ENCODE measurements at places on chromosomes 16 and 17.

DNA sequence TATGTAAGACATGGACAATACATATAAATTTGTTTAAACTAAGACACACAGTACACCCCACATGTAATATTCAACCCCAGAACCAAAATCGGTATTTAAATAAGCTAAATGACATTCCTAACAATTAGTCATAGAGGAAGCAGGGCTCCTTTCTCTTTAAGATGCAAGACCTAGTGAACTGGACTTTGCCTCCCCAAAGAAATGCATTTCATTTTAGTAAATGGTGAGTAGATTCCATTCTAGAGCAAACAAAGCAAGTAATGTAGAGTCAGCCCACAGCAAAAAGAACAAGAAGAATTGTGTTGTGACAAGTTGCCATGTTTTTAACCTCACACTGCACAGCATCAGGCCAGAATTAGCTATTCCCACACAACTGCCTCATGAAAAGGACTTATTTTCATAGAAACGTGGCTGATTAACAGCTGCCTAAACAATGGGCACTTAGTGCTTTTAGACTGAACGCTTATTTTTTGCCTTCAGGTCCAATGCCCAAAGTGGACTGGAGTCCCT is 14.4 kb downstream of the DNAJC7 start:
- DNase-seq = peak; percentile 85

- no peak for DNase-seq
Observed at GRCh38 chr16:11194913-11195312, 61.1 kb downstream of the SOCS1 start.

DNA sequence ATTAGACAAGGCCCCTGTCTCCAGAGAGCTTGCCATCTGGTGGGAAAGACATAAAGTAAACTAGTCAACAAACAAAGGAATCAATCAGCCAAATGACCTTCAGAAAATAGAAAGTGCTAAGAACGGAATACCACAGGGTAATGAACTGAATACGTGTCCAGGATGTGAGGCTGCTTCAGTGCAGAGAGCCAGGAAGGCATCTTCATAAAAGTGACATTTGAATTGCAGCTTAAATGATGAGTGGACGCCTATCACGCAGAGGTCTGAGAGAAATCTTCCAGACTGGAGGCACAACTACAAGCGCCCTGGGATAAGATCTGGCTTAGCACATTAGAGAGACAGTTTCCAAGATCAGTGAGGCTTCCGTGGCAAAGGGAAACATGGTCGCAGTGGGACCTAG is 574.1 kb upstream of the CDH8 start:
- DNase-seq = no peak

- no peak for DNase-seq
Observed at GRCh38 chr17:48735062-48735351, 6.5 kb upstream of the HOXB13 start.

GRCh38 chr17:9676820-9677310 is 31.5 kb downstream of the USP43 start:
- DNase-seq = no peak

DNA sequence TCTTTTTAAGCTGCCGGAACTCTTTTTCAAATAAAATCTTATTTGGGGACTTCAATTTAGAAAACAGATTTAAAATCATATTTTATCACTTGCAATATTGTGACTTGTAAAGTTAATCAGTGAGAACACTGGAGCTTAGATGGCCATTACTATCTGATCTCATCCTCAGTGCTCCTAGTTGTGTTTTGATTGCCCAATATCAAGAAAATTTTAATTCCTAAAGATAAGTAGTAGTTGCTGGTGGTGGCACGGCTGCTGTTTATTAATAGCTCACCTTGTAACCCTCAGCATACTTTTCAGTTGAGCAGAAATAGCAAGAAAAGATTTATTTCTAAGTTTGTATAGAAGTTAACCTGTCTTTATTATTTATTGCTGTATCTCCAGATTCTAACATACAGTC is 124.0 kb downstream of the NLK start:
- no peak for DNase-seq

- peak; percentile 85 for DNase-seq
Observed at GRCh38 chr17:77882481-77883212, 75.9 kb upstream of the TNRC6C start.

DNA sequence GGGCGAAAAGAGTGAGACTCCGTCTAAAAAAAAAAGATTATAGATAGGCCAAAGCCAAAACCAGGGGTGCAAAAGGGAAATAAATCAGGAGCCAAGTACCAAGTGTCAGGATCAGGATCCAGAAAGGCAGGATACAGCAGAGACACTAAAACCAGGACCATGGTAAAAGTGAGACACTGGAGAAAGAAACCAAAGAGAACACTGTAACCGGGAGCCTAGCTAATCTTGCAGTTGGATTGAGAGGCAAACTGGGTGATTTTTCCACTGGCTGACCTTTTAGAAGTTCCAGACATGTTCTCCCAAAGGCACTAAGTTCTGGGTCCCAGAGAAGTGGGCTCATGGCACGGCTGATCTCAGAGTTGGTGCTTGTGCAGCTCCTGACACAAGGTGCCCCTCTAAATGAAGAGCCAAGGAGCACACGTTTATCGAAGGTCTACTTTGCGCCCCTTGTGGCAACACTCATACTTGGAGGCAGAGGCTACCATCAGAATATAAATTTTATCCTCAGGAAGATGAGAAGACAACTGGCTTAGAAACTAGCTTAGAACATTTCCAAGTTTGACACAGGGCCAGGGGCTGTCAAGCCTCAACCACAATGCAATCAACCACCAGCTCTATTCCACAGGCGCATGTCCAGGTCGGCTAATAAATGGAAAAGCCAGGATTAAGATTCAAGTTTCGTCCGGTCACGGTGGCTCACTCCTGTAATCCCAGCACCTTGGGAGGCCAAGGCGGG is 27.5 kb upstream of the HELZ start:
- no peak for DNase-seq

GRCh38 chr17:80101946-80102663 is 724 bp downstream of the GAA start:
- peak; percentile 16 for DNase-seq

GRCh38 chr17:75048249-75048878 is 1.3 kb downstream of the KCTD2 start:
- peak; percentile 50 for DNase-seq

GRCh38 chr16:57284952-57285363 is 486 bp upstream of the PLLP start:
- DNase-seq = no peak

DNA sequence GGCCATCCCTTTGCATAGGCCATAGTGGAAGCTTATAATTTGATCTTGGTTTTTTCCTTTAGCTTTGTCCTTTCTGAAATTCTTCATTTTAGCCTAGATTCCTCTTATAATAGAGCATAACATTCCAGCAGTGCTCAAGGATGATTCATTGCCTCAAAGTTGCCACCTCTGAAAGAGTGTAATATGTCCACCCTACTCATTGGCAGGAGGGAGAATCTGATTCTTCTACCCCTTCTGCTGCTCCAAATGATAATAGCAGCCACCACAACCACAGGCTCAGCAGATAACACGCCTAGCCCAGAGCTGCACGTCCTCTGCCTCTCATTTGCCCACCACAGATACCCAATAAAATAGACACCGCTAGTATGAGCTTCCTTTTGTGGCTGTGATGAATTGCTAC is 337.4 kb upstream of the HSBP1 start:
- DNase-seq = no peak

- DNase-seq = no peak
Observed at GRCh38 chr17:16942141-16943031, 29.5 kb downstream of the TNFRSF13B start.

GRCh38 chr17:41415411-41415810 is 9.0 kb downstream of the KRT37 start:
- DNase-seq = no peak

DNA sequence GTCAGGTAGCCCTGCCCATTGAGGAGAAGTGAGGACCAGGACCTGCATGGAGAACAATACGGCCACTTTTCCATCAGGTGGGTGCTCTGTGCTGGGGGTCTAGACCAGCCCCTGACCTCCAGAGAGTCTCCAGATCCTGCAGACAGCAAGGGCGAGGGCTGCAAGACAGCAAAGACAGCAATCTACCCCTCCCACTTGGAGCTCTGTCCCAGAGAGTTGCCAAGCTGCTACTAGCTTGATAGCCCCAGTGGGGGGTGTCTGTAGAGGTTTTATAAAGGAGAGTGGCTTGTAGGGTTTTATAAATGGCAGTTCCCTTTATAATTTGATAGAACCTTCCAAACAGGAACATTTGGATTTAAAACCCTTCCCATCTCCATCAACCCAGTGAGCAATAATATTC is 16.7 kb upstream of the SLFN11 start:
- no peak for DNase-seq

DNA sequence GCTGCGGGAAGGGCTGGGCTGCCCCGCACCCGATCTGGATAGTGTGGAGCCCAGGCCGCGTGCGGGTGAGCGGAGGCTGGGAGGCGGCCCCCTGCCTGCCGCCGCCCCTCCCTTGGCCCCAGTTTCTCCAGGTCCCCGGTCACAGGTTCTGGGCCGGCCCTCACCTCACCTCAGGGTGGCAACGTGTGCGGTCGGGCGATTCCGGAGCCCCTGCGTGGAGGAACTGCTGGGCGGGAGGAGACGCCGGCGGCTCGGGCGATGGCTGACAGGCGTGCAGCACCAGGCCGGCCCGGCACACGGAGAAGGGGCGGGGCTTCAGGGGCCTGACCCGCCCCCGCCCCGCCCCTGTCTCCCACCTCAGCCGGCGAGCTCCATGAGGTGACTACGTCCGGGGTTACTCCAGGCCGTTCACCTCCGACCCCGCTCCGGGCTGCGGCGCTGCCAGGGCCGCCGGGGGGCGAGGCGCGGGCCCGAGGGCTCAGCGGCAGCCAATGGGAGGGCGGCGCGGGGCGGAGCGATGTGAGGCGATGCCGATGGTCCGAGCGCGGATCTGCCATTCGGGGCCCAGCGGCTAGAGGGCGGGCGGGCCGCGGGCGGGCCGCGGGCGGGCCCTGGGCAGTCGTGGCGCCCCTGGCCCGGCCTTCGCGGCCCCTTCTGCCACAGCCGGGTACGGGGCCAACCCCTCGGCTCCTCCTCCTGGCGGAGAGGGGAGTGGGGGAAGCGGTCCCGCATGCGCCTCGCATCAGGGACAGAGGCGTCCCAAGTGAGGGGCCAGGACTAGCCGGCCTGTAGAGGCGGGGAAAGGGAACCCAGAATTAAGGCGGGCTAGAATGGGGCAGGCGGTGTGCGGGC is 16.7 kb upstream of the C17orf78 start:
- DNase-seq = peak; percentile 95

DNA sequence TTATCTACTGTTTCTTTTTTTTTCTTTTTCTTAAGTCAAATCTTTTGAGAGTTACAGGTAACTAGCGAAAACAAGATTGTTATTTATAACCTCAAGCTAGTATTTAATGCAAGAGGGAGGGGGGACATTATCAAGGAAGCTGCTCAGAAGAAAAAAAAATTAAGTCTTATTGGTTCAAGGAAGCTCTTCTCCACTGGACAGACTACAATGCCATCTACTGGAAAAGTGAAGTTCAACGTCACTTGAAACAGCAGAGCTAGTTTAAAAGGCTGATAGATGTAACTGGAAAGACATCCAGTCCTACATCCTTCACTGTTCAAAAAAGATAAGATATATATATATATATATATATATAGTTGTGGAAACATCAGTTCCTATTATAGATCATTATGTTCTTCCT is 418.0 kb upstream of the PSMD7 start:
- peak; percentile 72 for DNase-seq

DNA sequence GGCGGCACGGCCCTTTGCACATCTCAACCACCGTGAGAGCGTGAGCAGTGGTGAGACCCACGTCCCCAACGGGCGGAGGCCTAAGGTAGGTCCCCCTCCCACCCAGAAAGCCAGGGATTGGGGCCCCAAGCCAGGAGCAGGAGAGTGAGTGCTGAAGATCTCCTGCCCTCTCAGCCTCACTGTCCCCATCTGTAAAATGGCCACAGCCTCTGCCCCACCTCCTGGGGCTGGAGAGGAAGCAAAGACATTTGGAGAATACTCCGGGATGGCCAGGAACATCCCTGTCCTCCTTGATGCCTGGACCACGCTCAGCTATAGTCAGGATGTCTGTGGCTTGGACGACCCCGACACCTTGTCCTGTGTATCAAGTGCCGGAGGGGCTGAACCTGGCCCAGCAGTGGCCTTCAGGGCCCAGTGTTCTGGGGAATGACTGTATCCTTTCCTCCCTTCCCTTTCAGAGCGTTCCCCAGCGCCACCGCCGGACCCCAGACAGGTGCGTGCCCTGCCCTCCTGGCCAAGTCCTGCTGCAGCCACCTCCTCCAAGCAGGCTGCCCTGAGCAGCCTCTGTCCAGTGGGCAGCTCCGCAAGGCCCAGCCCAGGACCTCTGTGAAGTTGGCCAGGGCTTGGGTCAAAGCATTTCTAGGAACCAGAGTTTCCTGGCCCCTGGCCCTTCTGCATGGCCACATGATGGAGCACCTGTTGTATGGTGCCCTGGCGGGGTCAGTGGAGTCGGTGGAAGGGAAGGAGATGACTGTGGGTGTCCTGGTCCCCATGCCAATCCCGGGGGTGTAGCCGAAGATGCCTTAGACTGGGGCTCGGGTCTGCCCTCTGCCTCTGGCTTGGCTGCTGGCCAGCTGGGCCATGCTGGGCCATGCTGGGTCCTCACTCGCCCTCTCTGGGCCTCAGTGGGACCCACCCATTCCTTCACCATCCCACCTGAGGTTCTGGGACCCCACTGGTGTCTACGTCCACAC is 38.4 kb downstream of the ADCY7 start:
- no peak for DNase-seq

GRCh38 chr16:4882633-4883285 is 35.5 kb downstream of the UBN1 start:
- DNase-seq = no peak

DNA sequence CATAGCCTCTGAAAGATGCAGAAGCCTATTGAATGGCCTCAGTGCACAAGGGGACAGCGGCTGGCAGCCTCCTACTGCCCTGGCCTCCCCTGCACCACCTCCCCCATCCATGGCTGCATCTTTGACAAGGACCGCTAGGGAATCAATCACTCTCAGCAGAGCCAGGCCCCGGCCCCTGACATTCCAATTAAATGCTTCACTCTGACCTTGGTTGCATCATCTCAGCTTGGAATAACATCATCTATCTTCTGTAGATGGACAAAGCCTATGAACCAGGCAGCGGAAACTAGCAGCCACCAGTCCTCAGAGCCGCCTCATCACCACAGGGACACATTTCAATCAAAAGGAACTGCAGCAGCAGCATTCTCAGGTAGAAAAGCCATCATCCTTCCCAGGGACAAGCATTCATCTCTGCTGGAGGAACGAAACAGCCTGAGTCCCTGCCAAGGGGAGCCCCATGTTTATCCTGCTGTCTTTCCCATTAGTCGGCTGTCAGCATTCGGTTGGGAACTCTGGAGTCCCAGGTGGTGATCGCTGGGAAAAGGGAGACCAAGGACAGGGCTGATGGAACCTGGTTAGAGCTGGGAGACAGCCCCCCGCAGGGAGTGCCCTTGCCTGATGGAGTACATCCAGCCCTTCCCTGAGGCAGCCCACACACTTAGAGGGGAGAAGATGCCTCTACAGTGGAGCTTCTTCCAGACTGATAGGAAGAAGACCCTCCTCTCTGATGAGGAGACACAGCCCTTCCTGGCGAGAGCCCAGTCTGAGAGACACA is 11.5 kb upstream of the TMEM132E start:
- DNase-seq = no peak
